Activated naive CD4-positive, alpha-beta T cell (primary cell): ENCODE measurements at places on chromosomes 7 and 10.

DNA sequence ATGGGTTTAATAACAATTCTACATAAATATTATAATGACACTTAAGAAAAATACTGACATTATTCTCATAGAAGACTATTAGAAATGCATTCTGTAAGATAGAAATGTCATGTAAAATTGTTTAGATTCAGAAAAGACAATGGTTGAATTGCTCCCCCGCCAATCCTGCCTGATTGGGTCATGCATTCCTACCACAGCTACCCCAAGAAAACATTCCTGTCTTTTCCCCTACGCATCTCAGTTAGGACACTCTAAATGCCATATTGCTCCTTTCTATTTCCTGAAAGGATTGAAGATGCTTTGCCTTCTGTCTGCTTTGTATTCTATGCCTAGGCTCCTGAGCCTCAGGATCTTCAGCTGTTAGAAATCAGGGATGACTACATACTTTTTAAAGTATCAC, 109.4 kb downstream of the DGKB start:
- no peak for DNase-seq

- no peak for DNase-seq
Observed at GRCh38 chr7:21495731-21496130, 47.1 kb upstream of the DNAH11 start.

GRCh38 chr10:21369697-21370096, 155.8 kb downstream of the SKIDA1 start:
- no peak for DNase-seq

DNA sequence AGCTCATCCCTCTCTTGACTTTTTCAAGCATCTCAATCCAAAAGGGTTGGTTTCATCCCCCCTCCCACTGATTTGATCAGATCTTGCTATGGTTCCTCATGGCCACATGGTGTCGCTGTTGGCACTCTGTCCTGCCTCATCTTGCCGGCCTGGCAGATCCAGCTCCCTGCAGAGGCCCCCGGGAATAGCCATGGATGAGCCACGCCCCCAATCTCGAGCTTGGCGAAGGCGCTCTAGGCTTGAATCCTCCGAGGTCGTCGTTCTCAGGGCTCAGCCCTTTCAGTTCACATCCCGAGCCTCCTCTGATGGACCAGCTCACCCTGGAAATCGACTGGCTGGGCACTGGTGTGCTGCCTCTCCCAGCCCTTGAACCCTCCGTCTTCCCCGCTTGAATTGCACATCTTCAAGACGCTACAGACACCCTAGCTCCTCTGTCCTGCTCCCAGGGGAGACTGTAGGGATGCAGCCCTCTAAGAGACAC, 628.7 kb downstream of the TYW1 start:
- DNase-seq: no peak

- DNase-seq: no peak
Observed at GRCh38 chr7:84091318-84091717, 103.3 kb downstream of the SEMA3A start.
